ENCODE measurements at places on chromosomes 2 and 18.
A peak's percentile ranks its signal among the peaks of the same experiment; 100 is the strongest.

- DNase-seq: peak; percentile 13
Observed at GRCh38 chr2:71614976-71615766, 161.8 kb downstream of the DYSF start.

GRCh38 chr2:2696733-2697455 is 365.8 kb upstream of the MYT1L start:
- no peak for DNase-seq

DNA sequence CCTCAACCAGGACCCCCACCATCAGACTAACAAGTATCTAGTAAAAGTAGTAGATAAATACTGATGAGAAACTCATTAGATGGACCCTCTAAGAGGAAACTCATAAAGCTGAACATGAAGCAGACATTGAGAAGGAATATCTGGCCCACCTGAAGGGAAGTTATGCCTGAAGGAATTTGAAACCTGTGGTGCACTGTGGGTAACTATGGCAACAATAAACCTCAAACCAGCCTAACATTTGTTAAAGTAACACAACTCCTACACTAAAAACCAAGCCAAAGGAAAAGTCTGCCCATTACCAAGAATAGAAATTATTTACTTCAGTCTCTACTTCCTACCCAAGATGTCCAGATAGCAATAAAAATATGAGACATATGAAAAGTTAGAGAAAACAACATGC is 43.4 kb downstream of the KIAA1328 start:
- no peak for DNase-seq

DNA sequence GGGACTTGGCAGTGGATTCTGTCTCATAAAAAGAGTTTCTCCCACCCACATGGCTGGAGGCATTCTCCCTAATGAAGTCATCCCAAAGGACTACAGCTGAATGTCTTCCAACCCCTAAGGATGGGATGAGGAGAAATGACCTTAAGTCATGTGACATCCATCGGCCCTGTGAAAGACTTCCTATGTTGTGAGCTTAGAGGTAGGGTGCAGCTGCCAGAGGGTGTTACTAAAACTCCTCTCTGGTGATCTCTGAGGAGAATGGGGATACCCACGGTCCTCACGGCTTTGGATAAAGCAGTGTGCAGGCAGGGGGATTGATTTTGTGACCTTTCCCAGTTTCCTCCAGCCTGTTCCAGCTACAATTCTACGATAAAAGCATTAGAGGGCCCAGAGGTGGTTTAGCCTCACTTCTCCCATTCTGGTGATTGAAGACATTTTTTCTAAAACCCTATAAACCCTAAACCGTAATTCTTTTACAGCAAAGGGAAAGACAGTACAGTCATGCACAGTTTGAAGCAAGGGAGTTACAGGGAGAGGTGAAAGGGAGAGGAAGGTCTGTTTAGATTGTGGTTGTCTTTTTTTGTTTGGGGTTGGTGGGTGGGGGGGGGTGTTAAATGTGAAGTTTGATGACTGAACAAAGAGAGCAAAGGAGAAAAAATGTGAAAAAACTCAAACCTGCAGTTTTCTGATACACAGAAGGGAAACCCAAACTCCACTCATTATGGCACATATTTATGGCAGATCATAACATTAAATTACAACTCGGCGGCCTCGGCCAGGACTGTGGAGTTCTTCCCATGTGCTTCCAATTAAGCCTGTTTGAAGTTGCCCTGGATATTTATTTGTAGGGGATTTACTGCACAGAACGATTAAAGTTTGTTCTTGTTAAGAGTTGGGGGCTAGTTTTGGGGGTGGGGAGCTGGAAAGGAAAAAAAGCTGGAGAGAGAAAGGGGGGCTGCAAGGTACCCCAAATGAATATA is 26.6 kb upstream of the SLC14A2 start:
- no peak for DNase-seq

Measured in iPS-NIHi11 (cell line).